Fibroblast of skin of abdomen (primary cell): ENCODE measurements at places on chromosomes 7 and 10.

- no peak for DNase-seq
These were observed 4.3 kb downstream of the CLIP2 start for GRCh38 chr7:74293577-74293908.

DNA sequence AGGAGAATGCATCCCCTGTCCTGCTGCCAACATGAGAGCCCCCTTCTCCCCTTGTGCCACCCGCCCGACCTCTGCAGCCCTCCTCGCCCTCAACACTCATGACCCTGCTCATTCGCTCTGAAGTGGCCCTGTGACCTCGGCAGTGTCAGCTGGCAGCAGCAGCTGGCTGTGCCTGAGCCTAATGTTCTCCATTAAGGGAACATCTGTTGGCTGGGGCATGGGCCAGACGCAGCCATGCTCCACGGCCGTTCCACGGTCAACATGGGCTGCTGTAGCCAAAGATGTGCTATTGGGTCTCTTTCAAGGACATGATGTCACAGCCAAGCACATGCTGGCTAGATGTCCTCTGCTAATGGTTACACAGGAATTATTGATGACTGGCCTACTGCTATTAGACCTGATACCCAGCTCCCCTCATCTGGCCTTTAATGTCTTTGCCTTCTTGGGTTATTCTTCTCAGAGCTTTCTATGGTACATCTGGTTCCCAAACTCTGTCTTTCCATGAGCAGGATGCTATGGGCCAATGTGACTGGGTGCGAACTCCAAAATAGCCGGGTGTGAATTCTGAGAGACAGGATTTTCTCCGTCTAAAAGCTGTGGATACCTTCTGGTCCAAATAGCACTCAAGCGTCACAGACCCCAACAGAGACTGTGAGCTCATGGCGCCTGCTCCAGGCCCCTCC, 22.4 kb downstream of the ADCYAP1R1 start:
- no peak for DNase-seq

GRCh38 chr10:79374312-79375191, 27.3 kb downstream of the PPIF start:
- peak; percentile 77 for DNase-seq

GRCh38 chr10:21624951-21625350, 90.9 kb downstream of the MLLT10 start:
- DNase-seq: no peak
